Activated CD4-positive, alpha-beta T cell treated with anti-CD3 and anti-CD28 coated beads, Interleukin-2, Interleukin-6, amounts not matched to agents 100 ng/mL and 50 ng/mL, durations not matched to agents 16 hours and 8 hours (primary cell): ENCODE measurements at places on chromosomes 2 and 18.
A peak's percentile ranks its signal among the peaks of the same experiment; 100 is the strongest.

- DNase-seq: no peak
Measured at GRCh38 chr2:65353927-65354326, 78.5 kb downstream of the SPRED2 start.

DNA sequence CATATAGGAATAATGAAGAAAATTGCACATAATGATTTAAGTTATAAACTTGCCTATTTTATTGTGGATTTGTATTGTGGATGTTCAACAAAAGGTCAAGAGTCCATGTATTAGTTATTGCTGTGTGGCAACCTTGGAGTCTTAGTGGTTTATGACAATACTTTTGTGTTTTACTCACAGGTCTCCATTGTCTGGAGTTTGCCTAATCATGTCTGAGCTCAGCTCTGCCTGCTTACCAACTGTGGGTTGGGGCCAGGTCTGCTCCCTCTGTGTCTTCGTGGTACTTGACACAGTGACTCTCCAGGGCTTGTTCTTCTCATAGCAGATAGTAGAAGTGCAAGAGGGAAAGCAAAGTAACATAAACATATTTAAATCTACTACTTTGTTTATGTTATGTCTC lies 382.5 kb downstream of the CBLN2 start:
- no peak for DNase-seq

GRCh38 chr18:23992089-23992940 lies 22.2 kb upstream of the TTC39C start:
- peak; percentile 75 for DNase-seq

DNA sequence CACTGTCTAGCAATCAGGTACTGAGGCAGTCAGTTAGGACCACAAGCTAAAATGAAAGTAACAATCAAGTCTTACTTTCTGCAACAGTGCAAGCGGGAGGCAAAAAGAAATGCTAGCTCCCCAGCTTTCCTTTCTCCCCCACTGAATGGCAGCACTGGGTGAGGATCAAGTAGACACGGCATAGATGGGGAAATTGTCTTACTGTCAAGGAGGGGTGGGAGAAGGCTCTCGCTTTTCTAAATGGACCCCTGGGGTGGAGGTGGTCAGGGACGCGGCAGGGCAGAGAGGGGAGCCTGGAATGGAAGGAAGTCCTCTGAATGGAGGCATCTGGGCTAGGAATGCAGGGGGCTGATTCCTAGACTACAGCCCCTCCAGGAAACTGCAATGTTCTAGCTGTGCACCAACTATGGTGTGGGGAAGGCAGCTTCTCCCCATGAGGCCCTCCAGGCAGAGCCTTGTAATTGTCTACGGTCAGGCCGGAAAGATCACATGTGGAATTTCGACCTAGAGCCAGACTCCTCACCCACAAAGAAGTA lies 24.3 kb downstream of the METTL8 start:
- DNase-seq: no peak

- DNase-seq: no peak
Measured at GRCh38 chr2:101779190-101779589, 81.7 kb downstream of the MAP4K4 start.
